ENCODE measurements at places on chromosomes 7 and 10.
A peak's percentile ranks its signal among the peaks of the same experiment; 100 is the strongest.

DNA sequence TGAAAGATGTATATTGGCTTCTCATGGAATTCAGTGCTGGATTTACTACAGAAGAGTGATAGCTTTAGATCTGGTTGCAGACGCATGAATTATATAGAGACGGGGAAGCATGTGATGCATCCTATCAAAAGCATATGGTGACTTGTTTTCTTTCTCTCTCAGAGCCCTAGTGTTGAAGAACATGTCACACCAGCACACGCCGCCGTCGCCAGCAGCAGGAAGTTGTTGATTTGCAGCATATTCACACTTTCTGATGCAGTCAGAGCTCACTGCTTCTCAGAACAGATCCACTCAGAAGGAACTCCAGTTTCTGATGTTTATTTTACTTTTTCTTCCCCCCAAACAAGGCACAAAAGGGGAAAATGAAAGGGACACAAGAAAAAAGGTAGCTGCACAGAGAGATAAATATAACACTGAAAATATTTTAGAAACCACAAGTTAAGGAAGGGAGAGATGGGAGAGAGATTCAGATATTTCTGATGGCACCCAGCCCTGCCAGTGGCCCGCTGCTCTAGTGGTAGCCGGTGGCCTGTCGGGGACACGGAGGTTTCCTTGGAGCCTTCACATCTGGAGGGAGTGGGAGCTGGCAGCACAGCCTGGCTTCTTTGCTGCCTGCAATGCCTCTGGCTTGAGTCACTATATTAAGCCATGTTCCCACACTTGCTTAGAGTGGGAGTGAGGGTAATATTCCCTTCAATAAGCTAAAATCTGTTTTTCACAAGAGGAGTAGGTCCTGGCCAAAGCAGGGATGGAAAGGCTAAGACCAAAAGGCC lies 123.2 kb downstream of the NRP1 start:
- no peak for DNase-seq

- no peak for DNase-seq
Observed at GRCh38 chr7:130793855-130794618, 60.0 kb upstream of the KLF14 start.

- DNase-seq: peak; percentile 29
Observed at GRCh38 chr10:73647211-73647874, 6.1 kb upstream of the MYOZ1 start.

DNA sequence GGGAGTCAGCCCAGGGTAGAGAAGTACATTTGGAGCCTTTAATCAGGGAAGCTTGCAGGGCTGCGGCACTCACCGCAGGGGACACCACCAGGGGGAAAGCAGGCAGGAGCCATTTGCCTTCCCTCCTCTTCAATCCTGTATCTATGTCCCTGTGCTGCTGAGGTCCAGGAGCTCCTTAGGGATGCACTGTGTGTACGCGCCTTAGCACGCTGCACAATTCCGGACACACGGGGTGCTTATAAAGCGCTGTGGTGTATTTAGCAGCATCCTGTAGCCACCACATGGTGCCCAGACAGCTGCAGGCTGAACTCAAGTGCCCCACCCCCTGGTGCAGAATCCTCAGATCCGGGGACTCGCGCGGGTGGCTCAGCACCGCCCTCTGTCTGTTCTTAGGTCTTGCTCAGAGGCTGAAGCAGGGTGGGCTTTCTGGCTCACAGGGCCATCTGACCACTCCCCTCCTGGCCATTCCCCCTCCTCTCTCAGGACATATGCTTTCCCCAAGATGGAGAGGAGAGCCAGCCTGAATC lies 421.4 kb downstream of the SDK1 start:
- peak; percentile 34 for DNase-seq

DNA sequence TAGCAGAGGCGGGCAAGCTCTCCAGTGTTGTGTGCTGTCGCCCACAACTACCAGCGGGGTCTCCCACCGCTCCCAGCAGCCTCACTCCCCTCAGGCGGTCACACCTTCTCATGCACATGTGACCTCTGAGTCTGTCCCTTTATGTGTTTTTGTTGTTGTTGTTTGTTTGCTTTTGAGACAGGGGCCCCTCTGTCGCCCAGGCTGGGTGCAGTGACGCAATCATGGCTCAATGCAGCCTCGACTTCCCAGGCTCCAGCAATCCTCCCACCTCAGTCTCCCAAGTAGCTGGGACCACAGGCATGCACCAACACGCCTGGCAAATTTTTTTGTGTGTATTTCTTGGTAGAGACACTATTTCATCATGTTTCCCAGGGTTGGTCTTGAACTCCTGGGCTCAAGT lies 1.5 kb downstream of the CPSF4 start:
- no peak for DNase-seq

- no peak for DNase-seq
Observed at GRCh38 chr10:3531670-3532069, 253.3 kb downstream of the KLF6 start.

- DNase-seq: no peak
Observed at GRCh38 chr7:40649247-40649646, 514.4 kb downstream of the SUGCT start.

GRCh38 chr10:80582286-80582960 lies 44.7 kb downstream of the SH2D4B start:
- no peak for DNase-seq

DNA sequence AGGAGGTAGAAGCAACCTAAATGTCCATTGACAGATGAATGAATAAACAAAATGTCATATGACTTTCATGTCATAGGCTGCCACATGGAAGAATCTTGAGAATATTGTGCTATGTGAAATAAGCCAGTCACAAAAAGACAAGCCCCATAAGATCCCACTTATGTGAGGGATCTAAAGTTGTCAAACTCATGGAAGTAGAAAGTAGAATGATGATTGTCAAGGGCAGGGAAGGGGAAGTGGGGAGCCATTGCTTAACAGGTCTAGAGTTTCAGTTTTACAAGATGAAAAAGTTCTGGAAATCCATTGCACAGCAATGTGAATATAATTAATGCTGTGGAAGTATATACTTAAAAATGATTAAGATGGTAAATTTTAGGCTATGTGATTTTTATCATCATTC lies 229.3 kb upstream of the KMT2E start:
- DNase-seq: no peak

DNA sequence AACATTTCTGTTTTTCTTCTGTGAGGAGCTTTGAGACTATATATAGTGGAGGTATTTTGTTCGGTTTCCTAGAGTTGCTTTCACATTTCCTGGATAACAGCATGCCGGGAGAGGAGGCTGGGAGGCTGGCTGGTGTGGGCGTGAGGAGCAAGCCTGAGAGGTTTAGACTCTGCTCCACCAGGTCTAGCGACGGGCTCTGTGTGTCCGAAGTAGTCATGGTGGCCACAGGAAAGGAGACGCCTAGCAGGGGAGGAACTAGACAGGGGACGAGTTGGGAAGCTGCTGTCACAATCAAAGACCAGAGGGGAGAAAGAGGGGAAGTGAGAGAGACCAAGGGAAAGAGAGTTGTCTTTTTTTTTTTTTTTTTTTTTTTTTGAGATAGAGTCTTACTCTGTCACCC lies 19.6 kb downstream of the PTPRE start:
- DNase-seq: no peak

GRCh38 chr10:96122824-96123223 lies 7.3 kb upstream of the ZNF518A start:
- no peak for DNase-seq

GRCh38 chr7:44498230-44498954 lies 7.9 kb upstream of the NUDCD3 start:
- DNase-seq: no peak

- no peak for DNase-seq
Observed at GRCh38 chr10:57785546-57785945, 482.1 kb downstream of the IPMK start.

- DNase-seq: no peak
Observed at GRCh38 chr7:22846961-22847360, 24.3 kb upstream of the TOMM7 start.

- peak; percentile 49 for DNase-seq
Observed at GRCh38 chr10:96043893-96044715, 721 bp downstream of the CCNJ start.

DNA sequence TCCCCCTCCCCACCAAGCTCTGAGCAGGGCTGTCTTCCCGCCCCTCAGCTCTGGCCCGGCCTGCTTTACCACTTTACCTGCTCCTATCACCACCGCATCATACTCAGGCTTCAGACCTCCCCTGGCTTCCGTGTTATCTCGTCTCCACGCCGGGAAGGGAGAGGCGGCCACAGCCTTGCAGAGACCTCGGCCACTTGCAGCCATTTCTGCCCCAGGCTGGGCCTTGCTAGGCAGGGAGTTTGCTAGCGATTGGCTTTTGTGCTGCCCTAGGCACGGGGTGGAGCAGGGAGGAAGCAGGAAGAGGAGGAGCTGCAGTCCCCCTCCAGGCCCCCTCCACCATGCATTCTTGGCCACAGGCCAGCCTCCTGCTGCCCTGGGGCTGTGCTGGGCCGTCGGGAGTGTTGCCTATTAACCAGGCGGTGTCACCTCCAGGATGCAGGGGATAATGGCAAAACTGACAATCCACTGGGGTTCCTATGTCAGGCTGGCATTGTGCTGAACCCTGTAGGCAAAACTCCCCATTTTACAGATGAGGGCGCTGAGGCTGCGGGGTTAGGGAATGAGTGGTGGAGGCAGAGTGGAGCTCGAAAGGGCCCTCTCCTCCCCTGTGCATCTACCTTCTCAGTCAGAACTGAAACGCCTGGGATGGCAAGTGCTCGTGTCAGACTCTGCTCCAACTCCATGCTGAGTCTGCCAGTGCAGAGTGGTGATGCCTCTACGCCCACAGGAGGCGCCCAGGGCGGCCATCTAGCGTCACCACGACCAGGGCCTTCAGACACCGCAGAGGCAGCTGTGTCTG lies at the start of gene PYROXD2:
Gene PYROXD2 (minus strand): TSS at position 251 of the 799 bp plus-strand sequence. CDS start 47 bp downstream, at position 204.
- peak; percentile 26 for DNase-seq

DNA sequence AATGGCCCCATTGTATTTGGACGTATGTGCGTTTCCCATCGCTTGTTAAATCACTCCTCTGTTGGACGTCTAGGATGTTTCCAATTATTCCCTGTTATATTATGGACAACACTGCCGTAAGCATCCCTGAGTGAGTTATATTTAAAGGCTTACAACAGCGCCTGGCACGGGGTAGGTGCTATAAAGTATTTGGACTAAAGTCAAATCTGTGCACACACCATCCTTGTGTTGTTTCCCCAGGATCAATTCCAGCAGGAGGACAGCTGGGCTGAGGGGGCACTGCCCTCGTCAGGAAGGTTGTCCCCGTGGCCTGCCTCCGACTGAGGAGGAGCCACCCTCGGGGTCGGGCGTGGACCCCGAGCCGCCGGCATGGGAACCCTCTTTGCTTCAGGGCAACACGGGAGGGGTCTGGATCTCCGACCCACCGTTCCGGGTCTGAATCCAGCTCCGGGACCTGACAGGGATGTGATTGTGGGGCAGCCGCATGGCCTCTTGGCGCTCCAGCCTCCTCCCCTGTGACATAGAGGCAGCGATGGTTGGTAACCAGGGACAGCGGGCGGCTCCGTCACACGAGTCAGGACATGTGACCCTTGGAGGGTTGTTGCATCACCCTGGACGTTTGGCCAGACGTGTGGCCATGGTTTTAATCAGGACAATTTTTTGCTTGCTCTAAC lies 1.5 kb upstream of the JAKMIP3 start:
- no peak for DNase-seq

- peak; percentile 34 for DNase-seq
Observed at GRCh38 chr10:31083765-31084184, 52.1 kb upstream of the ZNF438 start.

DNA sequence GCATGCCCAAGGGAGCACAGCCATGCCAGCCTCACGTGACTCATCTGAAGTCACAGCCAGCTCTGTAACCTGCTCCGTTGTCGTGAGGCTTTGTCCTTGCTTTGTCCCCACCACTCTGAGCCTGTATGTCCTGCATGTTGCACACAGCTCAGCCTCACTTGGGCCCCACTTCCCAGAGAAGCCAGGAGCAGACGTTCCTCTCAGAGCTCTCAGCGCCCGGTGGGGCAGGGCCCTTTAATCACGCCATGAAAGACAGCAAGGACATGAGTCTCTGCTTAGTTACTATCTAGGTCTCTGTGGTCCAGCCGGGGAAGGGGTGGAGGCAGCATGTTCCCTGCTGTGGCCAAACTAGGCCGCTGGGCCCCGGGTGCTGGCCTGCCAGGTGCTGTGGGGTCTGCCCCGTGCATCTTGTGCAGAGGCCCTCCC lies 127.4 kb upstream of the FAM20C start:
- no peak for DNase-seq

- DNase-seq: no peak
Observed at GRCh38 chr10:131183546-131184045, 127.9 kb downstream of the TCERG1L start.

DNA sequence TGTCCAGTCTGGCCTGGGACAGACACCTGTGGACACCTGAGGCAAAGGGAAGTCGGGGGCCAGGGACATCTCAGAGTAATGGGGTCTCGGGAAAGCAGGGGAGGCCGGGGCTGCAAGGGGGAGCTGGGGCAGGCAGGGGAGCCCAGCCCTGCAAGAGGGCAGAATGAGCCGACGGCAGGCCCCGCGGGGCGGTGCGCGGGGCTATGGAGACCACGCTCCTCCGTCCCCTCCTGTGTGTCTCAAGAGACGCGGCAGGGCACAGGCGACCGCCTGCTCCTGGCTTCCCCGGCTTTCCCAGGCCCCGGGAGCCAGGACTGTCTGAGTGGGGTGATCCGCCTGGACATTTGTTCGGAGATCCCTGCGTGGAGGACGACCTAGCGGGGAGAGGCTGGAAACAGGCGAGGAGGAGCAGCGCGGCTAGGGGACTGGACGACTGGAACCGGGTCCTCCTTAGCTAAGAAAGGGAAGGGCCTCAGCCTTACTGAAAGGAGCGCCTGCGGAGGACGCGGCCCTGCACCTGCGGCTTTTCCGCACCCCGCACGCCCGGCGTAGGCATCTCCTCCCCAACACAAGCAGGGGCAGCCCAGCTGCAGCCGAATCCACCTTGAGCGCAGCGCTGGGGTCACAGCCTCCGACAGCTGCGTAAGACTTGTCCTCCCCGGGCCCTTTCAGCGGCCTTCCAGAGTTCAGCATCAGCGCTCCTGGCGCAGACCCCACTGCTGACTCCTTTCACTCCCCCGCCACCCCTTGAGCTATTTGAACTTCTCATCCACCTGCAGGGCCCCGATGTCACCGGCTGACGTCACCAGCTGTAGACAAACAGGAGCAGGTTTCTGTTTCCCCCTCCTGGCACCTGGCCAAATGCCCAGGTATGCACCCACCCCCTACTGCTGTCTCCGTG lies 176.4 kb downstream of the ZNF248 start:
- no peak for DNase-seq

DNA sequence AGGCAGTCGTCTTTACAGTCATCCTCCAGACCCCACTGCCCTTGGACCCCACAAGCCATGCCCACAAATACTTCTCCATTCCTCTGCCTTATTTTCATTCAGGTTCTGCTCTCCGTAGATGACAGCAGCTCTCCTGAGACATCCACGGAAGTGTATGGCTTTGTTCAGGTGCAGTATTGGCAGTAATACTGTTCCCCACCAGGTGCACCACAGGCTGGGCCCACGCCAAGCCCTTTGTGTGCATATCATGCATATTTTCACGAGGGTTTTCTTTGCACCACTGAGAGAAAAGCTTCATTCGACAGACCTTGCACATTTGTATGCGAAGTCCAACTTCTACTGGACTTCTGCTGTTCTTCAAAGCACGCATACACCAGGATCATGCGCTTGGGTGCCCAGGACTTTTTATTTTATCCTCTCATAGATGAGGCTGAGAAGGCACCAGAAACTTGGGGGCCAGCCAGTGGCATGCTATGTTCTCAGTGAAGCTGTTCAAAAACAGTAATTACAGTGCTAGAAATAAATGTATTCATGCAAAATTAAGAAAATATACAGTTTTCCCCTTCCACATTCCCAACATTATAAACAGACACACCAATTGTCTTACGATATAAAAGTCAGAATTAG lies 37.8 kb upstream of the PITRM1 start:
- no peak for DNase-seq

GRCh38 chr7:131250331-131250730 lies 77.3 kb upstream of the MKLN1 start:
- no peak for DNase-seq

All from neural crest cell (in vitro differentiated cells).